ENCODE measurements at places on chromosomes 6 and 20.

DNA sequence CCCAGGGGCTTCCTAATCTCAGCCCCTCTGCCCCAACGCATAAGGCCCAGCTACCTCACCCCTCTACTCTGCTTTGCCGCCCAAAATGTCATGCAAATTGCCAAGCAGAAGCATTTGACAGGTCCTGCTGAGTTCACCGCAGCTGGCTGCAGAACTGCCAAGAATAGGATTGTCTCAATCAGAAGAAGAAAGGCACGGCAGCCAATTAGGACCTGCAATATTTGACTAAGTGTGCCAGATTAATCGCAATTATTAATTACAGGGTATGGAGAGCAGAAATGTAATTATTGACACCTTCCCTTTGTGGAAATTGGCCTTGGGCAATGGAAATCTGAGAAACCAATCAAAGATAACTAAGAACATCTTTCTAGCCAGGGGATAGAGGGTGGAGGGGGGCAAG, 318.6 kb downstream of the LRFN2 start:
- no peak for DNase-seq

DNA sequence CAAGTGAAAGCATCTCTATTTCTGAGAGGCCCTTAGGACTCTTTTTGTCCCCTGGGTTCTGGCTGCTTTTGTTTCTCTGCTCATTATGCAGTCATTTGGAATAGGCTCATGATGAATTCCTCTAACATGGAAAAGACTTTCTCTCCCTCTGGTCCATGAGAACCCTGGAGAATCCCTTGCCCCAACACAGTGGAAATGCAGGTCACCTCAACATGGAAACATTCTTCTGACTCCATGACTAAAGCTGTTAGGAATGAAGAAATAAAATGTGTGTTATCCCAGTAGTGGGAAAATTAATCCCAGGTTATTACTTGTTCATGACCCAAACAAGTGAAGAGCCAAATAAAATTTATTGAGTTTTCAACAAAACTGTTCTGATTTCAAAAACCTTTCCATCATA, 458.6 kb downstream of the EPM2A start:
- DNase-seq, result no peak

DNA sequence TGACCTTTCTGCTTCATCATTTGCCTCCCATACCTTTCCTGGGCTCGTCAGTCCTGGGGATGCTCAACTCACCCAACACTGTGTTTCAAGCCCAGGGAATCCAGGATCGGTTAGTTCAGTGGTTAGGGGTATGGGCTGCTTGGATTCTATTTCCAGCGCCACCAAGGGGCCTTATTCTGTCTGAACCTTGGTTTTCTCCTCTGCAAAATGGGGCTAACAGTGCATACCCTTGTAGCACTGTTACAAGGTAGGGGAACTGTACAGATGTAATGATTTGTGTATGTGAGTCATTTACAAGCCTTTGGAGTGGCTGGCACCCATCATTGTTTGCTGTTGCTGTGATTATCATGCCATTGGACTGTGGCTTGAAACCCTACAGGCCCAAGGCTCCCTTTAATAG, 14.5 kb upstream of the CSNK2A1 start:
- no peak for DNase-seq

DNA sequence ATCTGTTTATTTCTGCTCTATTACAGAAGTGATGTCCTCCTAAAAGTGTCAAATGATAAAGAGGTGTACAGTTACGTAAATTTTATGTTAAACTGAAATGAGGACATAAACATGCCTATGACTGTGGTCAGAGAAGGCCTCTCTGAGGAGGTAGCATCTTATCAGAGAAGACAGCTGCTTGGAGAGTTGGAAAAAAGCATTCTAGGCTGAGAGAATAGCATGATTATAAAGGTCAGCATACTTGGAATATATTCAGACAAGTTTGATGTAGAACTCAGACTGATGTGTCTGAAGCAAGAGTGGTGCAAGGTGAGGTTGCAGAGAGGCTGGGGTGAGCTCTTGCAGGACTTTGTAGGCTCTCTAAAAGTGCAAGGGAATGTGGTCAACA, 3.1 kb upstream of the PCNA start:
- no peak for DNase-seq

- DNase-seq, result no peak
These were observed at the start of gene FOXF2 for GRCh38 chr6:1389369-1390132. TSS of gene FOXF2 (plus strand) at chr6:1389576. CDS start at chr6:1389948, 372 bp downstream.

DNA sequence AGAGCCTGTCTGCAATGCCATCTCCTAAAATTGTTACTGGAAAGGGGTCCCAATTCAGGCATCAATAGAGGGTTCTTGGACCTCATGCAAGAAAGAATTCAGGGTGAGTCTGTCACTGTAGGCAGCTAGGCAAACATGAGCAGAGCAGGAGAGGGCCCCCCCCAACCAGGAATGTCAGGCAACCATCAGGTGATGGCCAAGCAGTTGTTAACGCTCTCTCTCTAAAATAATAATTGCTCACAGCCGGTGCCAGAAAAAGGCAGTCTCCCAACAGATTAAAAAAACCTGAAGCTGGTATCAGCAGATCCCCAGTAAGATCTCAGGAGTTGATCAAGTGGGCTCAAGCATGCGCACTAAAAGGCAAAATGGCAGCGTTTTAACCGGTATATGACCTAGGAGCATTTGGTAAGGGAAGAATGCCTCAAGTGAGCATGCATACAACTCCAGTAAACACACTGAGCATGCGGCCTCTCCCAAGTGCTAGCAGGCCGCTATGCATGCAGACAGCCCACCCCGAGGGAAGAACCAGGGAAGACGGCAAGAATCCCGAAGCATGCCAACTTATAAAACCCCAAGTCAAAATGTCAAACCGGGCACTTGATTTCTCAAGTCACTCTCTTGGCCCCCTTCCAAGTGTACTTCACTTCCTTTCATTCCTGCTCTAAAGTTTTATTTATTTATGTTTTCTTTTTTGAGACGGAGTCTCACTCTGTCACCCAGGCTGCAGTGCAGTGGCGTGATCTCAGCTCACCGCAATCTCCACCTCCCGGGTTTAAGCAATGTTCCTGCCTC, 44.0 kb upstream of the RNGTT start:
- DNase-seq, result no peak

GRCh38 chr20:38383147-38383546, 36.9 kb downstream of the LBP start:
- no peak for DNase-seq

DNA sequence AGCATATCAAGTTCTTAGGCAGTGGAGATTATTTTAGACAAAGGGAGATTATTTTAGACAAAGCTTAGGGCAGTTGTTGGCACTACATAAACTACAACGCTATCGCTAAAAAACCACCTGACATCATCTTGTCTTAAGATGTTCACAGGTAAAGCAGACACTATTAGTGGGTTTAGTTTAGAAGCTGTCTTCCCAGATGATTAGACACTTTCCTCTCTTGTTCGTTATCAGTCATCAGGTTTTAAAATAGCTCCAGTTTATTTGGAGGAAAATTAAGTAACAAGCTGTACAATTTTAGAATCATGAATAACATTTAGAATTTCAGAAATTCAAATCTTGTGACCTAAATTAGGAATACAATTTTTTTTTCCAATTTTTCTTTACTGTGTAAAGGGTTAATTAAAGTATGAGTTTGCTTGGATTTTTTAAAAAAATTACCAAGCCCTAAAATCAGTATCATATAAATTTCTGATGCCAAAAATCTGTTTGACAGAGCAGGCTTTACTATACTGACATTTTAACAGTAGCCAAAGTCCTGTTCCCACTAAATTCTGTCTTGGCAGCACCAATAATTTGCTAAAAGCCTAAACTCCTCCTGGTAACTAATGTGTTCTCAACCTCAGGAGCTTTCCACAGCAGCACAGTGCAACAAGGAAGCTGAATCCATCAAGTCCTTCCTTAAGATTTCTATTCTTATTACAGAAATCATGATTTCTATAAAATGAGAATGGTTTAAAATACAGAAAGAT, 109.0 kb downstream of the HIVEP2 start:
- no peak for DNase-seq

GRCh38 chr20:57649617-57650015, 29.4 kb upstream of the ZBP1 start:
- no peak for DNase-seq

- DNase-seq, result peak; percentile 37
These were observed 184.4 kb downstream of the GJA10 start for GRCh38 chr6:90078513-90079289.

DNA sequence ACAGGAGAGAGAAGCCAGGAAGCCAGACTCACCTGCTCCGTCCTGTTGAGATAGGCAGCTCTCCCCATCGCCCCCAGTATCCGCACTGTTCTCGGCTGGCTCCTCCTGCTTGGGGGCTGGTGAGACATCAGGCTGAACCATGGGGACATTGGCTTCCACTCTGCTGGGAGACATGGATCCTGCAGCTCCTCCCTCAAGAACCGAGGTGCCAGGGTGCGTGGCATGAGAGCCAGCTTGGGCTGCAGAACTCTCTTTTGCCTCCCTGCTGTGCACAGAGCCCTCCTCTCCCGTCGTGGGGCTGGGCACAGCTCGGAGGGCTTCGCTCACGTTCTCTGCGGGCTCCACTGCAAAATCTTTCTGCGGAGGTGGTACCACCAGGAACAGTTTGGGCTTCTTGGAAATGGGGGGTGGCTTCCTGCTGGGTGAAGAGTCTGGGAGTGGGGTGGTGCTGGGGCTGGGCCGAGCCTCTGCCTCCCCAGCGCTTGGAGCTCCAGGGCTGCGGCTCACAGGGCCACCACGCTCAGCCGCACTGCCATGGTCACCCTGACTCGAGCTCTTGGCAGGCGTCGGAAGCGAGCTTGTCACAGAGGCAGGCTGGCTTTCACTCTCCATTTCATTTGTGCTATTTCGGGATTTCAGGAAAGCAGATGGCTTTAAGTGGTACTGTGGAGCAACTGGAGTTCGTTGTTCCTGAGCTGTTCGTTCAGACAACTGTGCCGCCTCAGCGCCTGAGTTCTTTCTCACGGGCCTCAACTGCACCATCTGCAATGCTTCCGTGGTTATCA, 26.5 kb downstream of the HEBP2 start:
- no peak for DNase-seq

GRCh38 chr6:113903666-113904330, 46.7 kb downstream of the MARCKS start:
- no peak for DNase-seq

DNA sequence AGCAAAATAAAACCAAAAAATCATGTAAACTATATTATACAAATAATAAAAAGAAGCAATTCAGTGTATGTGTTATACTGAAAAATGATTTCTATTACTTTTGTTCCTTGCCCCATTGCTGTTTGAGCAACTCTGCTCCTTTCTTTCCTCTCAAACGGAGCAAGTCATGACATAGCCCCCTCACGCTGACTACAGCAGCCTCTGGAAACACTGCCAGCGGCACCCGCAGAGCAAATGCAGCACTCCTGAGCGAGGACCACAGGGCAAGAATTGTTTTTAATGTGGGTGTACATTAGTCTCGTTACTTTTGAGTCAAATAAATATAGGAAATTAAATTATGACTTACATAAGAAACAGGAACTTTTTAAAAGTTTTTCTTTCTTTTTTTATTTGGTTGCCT, 350.1 kb upstream of the HSF2 start:
- no peak for DNase-seq

GRCh38 chr20:23050076-23050838, 785 bp upstream of the THBD start:
- DNase-seq, result no peak

- DNase-seq, result no peak
These were observed 154.0 kb downstream of the MBOAT1 start for GRCh38 chr6:20058121-20058905.

DNA sequence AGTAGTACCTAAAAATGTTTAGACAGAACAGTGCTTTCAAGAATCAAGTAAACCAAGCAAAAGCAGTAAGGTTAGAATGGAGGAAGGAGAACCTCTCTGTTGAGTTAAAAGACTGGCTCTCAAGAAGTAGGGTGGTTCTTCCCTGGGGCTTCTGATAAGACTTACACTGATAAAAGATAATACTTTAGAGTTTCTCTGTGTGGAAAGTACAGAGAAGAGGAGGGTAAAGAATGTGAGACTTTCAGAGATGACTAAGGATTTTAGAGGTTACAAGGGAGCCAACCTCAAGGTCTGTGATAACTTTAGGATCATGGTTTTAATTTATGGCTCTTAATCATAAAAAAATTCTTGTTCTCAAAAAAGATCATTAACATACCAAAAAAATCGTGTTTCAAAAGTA, 30.9 kb upstream of the ALDH8A1 start:
- no peak for DNase-seq

DNA sequence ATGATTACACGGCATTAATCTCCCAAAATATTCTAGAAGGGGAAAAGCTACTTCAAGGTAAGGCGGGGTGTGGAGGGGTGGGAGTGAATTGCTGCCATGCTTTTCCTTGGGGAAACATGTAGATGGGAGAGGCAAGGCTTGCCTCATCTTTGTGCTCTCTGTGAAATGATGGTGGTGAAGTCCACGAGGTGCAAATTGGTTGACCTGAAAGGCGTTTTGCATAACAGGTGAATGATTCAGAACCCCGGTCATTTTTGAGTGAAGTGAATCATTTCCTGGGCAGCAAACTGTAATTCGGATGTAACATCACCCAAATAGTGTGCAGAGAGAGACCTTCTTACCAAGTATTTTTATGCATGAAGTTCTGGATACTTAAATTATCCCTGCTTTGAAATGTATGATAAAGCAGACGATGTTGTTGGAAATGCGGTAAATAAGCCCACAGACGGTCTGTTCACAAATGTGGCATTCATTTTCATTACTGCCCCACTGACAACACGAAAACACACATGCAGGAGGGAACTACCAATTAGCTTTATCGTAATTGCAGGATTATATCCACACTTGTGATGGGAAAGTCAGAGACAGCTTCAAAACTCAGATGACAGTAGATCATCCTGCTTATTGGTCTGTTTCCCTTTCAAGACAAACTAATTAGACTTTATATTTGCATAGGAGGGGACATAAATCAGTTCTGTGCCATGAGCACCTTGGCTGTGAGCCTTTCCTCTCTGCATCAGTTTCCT, 3.0 kb downstream of the CDH4 start:
- DNase-seq, result no peak

Measured in CD4-positive, alpha-beta T cell treated with Interleukin-10 for 1 hour (primary cell).